Activated CD4-positive, alpha-beta T cell treated with anti-CD3 and anti-CD28 coated beads, Interleukin-2, amount 10 ng/mL, durations not matched to agents 7 days and 5 days (primary cell): ENCODE measurements at places on chromosomes 11 and 22.
A peak's percentile ranks its signal among the peaks of the same experiment; 100 is the strongest.

GRCh38 chr11:10955616-10956015 lies 97.8 kb upstream of the ZBED5 start:
- no peak for DNase-seq

- no peak for DNase-seq
Observed at GRCh38 chr11:107562647-107563208, 2.8 kb downstream of the ALKBH8 start.

DNA sequence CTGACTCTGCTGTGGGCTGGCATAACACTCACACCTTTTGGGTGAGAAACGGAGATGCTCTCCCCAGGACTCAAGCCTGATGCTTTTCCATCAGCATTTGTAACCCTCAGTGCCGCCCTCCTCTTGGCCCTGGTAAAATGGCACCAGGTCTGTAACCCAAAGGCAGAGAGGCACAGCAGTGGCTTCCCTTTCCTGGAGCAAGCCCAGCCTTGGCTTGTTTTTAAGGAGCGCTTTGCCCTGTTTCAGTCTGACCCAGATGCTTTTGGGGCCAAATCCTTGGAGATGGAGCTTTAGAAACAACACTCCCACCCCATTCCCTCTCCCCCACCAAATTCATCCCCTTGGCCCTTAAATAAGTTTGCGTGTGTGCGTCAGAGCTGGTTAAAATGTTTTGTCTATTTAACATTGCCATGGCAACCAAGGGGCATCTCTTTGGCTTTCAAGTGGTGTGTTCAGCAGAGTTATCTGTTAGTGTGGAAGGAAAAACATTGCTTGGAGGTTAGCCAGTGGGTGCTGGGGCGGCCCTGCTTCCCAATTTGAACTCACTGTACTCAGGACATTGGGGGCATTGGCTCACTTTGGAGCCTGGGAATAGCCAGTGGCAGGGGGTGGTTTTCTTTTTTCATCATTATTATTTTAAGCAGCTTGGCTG lies 134.1 kb downstream of the NAV2 start:
- no peak for DNase-seq

DNA sequence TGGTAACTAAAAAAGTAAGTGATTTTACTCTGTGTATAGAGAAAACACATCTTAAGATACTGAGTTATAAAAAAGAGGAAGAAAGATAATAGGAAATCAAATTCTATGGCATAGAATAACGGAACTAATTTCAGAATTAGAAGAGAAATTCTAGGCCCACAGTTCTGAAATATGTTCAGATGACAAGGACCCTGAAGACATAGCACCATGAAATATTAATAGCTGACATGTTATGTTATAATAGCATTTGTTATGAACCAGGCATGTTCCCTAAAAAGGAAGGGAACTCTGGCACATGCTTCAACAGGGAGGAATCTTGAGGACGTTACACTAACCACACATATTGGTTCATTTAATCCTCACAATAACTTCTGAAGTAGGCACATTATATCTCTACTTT lies 32.7 kb downstream of the PRDM10 start:
- DNase-seq, result no peak

- no peak for DNase-seq
Observed at GRCh38 chr22:45786726-45787125, 115.1 kb downstream of the ATXN10 start.

GRCh38 chr11:47318166-47318565 lies 34.3 kb downstream of the MYBPC3 start:
- no peak for DNase-seq

GRCh38 chr11:33399421-33399820 lies 142.2 kb downstream of the HIPK3 start:
- no peak for DNase-seq

GRCh38 chr11:124759266-124760204 lies 2.6 kb downstream of the ESAM start:
- no peak for DNase-seq

DNA sequence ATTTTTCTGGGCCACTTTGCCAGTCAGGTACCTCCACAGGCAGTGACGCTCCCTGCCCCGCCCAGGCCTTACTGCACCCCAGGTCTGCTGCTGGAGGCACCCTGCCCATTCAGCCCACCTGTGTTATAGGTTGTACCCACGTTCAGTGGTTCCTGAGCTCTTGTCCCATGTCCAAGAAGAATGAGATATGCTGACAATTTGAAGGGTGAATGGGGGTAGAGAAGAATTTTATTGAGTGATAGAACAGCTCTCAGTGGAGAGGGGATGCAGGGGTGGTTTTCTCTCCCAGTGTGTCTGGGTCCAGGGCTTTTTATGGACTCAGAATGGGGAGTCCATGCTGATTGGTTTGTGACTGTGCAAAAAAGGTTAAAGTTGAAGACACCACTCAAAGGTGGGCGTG lies 149.7 kb downstream of the LDLRAD3 start:
- DNase-seq, result no peak

GRCh38 chr11:135046986-135047385 lies 634.9 kb upstream of the B3GAT1 start:
- DNase-seq, result no peak

GRCh38 chr11:123588117-123588863 lies 66.1 kb downstream of the SCN3B start:
- DNase-seq, result no peak

- no peak for DNase-seq
Observed at GRCh38 chr11:33262011-33262645, 4.9 kb downstream of the HIPK3 start.

DNA sequence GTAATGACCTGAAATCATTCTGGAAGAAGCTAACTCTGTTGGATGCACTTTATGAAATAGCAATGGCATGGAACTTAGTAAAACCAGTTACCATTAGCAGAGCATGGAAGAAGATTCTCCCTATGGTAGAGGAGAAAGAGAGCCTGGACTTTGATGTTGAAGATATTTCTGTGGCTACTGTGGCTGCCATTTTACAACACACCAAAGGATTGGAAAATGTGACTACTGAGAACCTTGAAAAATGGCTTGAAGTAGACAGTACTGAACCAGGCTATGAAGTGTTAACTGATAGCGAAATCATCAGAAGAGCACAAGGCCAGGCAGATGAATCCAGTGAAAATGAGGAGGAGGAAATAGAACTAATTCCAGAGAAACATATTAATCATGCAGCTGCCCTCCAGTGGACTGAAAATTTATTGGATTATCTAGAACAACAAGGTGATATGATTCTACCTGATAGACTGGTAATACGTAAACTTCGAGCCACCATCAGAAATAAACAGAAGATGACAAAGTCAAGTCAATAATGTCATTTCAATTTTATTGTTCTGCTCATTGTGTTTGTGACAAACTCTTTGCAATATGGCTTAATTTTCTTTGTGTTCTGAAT lies 2.0 kb downstream of the JRKL start:
- DNase-seq, result no peak

GRCh38 chr11:9738116-9738515 lies 74.2 kb downstream of the SWAP70 start:
- DNase-seq, result no peak

GRCh38 chr11:12179531-12179930 lies 69.1 kb downstream of the MICAL2 start:
- DNase-seq, result no peak

GRCh38 chr11:92048415-92048814 lies 176.2 kb upstream of the FAT3 start:
- no peak for DNase-seq

DNA sequence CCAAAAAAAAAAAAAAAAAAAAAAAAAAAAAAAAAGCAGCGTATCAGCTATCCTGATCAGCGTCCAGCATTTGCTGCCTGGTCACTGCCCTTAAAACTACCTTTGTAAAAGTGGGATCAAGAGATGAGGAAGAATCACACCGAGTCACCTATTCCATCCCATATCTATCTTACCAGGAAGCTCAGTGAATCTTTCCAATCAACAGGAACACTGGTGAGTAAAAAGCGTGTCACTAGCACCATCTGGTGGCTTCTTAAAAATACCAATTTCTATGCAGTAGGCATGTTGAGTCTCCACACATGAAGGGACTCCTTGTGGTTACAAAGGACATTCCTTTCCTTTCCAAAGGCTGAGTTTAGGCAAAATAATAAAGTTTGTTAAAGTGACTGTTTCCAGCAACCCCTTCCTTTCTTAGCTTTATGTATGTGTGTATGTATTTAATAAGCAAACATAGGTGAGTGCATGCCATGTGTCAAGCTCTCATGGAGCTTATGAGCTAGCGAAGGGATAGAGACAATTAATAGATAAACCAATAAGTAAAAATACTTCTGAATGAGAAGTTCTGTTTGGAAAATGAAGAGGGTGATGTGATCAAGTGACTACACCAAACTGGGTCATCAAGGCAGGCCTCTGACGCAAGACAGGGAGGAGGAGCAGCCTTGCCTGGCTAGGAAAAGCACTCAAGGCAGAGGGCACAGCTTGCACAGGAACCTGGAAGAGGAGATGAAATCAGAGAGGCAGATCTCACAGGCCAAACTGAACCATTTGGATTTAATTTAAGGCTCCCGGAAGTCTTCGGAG lies 13.9 kb upstream of the TP53AIP1 start:
- DNase-seq, result peak; percentile 36

DNA sequence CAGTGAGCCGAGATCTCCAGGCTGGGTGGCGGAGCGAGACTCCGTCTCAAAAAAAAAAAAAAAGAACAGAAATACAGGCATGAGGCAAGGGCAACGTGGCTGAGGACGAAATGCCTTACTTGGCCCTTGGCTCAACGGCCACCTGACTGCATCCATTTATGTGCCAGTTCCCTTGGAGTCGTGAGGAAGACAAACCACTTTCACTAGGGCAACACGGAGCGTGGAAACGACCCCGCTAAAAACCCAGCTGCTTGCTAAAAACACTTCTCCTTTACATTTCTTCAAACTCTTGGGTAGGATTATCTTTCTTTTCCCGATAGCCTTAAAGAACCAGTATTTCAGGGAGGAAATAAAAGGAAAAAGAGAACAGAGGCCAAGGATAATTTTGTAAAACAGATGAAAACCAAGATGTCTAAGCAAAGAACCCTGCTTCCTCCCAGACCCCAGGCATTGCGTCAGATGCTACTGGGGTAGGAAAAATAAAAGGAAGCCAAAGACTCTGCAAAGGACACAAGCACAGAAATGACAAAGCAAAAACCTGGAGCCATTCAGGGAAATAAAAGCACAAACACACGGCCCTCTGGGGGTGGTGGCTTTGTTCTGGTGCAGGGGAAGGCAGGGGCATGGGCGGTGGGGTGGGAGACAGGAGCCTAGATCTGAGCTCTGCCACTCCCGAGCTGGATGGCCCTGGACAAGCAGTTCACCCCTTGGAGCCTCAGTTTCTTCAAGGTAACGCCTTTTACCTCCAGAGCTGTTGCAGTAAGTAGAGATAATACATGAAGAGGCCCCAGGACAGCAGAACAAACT lies 37.0 kb downstream of the PC start:
- DNase-seq, result no peak

DNA sequence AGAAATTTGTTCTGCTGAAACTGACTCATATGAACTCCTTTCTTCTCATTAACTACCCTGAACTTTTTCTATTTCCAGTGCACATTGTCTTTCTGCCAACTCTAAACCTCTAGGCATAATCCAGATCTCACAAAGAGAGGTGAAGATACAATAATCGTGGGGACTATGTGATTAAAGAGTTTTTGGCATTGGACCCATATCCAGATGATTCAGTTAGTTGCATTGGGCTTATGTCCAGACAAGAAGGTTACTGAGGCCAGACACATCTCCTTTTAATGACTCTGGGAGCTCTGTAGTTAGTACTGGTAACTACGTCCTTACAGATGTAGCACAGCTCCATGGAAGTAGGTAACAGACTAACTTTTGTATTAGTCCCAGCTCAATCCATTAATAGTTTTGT lies 273.0 kb downstream of the CASP12 start:
- no peak for DNase-seq

GRCh38 chr11:2300936-2301630 lies 635 bp downstream of the C11orf21 start:
- DNase-seq, result no peak

- no peak for DNase-seq
Observed at GRCh38 chr22:17815703-17816254, 41.5 kb upstream of the BID start.

GRCh38 chr11:36258730-36259360 lies 30.4 kb downstream of the COMMD9 start:
- peak; percentile 19 for DNase-seq

DNA sequence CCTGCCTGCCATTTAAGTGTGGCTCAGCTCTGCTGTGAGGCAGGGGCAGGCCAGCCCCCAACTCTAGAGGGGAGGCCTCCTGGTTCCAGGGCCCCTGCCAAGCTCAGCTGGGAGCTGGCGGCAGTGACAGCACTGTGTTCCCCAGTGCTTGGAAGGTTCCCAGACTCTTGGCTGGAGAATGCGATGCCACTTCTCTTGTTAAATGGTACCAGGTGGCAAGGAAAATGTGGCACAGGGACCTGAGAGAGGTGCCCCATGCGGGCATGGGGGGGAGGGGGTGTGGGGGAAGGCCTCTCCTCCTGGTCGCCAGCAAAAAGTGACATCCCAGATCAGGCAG lies 8.4 kb upstream of the TNFRSF13C start:
- no peak for DNase-seq

DNA sequence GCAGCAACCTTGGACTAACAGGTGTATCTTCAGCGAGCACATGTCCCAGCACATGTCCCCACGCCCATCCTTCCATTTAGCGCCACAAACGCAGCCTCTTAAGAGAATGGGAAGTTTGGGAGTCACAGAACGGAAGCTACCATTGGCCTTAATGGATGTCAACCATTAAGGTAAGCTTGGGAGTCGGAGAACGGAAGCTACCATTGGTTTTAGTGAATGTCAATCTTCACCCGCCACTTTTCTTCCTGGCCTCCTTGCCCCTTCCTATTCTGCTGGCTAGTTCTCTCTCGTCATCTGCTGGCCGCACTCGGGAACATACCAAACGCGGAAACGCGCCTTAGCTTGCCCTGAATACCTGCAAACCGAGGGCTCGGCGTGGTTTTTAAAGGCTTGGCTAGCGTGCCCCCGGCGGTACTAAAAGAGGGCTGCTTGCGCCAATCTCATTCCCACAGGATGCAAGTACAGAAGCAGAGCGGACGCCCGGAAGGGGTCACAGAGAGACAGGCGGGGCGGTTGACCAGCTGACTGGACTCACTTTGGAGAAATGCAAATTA lies 24.3 kb downstream of the GLYATL1 start:
- no peak for DNase-seq

DNA sequence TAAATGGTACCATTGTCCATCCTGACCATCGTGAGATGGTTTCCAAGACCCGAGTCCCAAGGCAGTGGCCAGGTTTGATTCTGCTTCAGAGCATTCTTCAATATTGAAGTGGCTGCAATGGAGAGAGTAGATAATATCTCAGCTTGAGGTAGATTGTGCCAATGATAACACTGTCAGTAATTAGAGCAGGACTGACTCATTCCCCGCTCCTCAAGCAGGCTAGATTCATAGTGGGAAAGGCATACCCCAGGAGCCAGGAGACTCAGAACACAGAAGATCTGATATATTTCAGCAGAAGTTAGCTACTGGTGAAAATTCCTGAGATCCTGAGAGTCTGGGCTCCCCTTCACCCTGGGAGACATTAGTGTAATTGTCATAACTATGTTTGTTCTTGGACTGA lies 55.6 kb upstream of the LARGE1 start:
- no peak for DNase-seq

GRCh38 chr11:114848027-114848426 lies 169.7 kb downstream of the NXPE2 start:
- DNase-seq, result no peak
